ENCODE measurements at places on chromosomes 12 and 14. TPM values are rescaled to one million over a fixed set of nuclear protein-coding genes. Genes with fewer than 3 reads are reported as not detected.

- H3K36me3 ChIP-seq, result no peaks in the 10 kb centered on the region
- H3K4me1 ChIP-seq, result no peaks in the 10 kb centered on the region
- H3K27ac ChIP-seq, result no peak overlapping the region
These were observed 162.8 kb downstream of the SNAPC1 start for GRCh38 chr14:61925043-61925442.

DNA sequence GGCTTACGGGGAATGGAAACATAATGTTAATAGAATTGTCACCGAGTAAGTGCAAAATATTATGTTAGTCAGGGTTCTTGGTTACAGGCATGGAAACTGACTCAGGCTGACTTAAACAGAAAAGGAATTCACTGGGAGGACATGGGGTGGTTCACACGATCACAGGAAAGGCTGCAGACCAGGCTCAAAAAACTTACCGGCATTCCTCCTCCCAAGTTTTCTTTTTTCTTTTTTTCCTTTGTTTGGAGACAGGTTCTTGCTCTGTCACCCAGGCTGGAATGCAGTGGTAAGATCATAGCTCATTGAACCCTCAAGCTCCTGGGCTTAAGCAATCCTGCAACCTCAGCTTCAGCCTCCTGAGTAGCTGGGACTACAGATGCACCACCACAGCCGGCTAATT, 11.9 kb upstream of the UBE2N start:
- no peak overlapping the region for H3K4me3 ChIP-seq
- H3K27ac ChIP-seq, result no peak overlapping the region
- no peak for DNase-seq
- no peaks in the 10 kb centered on the region for H3K4me1 ChIP-seq
- H3K36me3 ChIP-seq, result no peaks in the 10 kb centered on the region

- peak overlapping the region; percentile 75 for H3K27ac ChIP-seq
- no peak for DNase-seq
- peak overlapping the region; percentile 16 for H3K4me3 ChIP-seq
These were observed 9.9 kb downstream of the PITPNM2 start for GRCh38 chr12:123140676-123141614.

SLCO1B1 gene
- 137 TPM for total RNA-seq

DLGAP5 gene
- total RNA-seq, result 0.39 TPM

- DNase-seq, result peak; percentile 73
- H3K36me3 ChIP-seq, result peaks cover 23% of the 10 kb centered on the region
- H3K4me3 ChIP-seq, result no peak overlapping the region
- H3K4me1 ChIP-seq, result peaks cover 9% of the 10 kb centered on the region
These were observed 32.3 kb downstream of the PLEKHG3 start for GRCh38 chr14:64736271-64737169.

REM2 gene
- 0.12 TPM for total RNA-seq

DEPDC4 gene
- 2.0 TPM for total RNA-seq

TCTN2 gene
- total RNA-seq, result 1.2 TPM

COL2A1 gene
- total RNA-seq, result not detected

PRIMA1 gene
- total RNA-seq, result 0.39 TPM

GRCh38 chr14:86815341-86815740, 1177.6 kb downstream of the GALC start:
- no peaks in the 10 kb centered on the region for H3K27me3 ChIP-seq
- H3K4me1 ChIP-seq, result no peaks in the 10 kb centered on the region
- DNase-seq, result no peak
- H3K36me3 ChIP-seq, result no peaks in the 10 kb centered on the region
- H3K4me3 ChIP-seq, result no peak overlapping the region
- no peak overlapping the region for H3K27ac ChIP-seq

DNA sequence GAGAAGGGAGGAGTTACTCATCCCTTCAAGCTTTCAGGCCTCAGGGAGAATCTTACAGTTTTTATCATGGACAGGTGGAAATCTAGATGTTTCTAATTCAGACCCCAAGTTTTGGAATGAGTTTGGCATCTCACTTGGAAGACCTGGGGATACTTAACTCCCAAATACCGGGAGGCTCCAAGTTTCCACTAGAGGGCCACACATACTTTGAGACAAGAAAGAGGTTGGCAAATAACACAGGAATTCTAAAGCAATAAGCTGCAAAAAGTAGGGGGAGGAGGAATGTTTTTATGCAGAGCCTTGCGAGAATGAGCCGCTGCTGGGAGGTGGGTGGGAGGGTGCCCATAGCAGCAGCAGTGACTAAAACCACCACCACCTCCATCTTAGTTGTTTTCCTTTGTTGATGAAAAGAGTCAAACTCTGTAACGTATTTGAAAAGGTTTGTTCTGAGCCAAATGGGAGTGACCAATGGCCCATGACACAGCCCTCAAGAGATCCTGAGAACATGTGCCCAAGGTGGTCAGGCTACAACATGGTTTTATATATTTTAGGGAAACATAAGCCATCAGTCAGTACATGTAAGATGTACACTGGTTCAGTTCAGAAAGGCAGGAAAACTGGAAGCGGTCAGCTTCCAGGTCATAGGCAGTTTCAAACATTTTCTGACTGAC, 34.2 kb upstream of the RNASE1 start:
- H3K27me3 ChIP-seq, result no peaks in the 10 kb centered on the region
- no peak for DNase-seq
- H3K36me3 ChIP-seq, result no peaks in the 10 kb centered on the region
- no peaks in the 10 kb centered on the region for H3K4me1 ChIP-seq

KRT85 gene
- total RNA-seq, result not detected

INHBC gene
- total RNA-seq, result 51.6 TPM

DNA sequence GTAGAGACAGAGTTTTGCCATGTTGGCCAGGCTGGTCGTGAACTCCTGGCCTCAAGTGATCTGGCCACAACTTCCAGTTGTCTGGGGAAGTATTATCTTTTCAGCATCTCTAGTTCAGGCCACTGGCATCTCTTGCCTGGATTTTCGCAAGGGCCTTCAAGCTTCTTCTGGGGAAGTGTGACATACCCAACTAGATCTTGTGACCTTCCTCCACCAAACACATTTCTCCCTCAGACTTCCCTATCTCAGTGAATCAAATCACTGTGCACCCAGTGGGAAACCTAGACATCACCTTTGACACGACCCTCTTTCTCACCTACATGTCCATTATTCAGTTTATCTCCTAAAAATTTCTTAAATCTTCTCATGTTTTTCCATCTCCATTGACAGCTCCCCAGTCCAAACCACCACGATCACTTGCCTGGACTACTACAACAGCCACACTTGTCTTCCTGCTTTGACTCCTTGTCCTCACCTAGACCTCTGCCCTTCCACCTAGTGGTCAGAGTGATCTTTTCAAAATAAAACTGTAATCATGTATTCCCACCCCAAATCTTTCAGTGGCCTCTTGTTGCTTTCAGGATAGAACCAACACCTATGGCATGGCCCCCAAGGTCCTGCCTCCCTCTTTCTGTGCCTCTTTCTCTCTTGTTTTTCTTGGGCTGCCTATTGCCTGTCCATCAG, 3.3 kb downstream of the EEF1AKMT3 start:
- peaks cover 2% of the 10 kb centered on the region for H3K4me1 ChIP-seq
- no peaks in the 10 kb centered on the region for H3K36me3 ChIP-seq
- H3K27ac ChIP-seq, result no peak overlapping the region
- H3K4me3 ChIP-seq, result no peak overlapping the region
- no peaks in the 10 kb centered on the region for H3K27me3 ChIP-seq

GRCh38 chr12:11863478-11863906, 207.2 kb upstream of the BCL2L14 start:
- H3K27me3 ChIP-seq, result no peaks in the 10 kb centered on the region
- H3K4me1 ChIP-seq, result no peaks in the 10 kb centered on the region
- no peak for DNase-seq
- H3K36me3 ChIP-seq, result no peaks in the 10 kb centered on the region
- H3K27ac ChIP-seq, result peak overlapping the region; percentile 7

GRCh38 chr12:66548338-66549049, 130.4 kb downstream of the GRIP1 start:
- no peak for DNase-seq
- no peaks in the 10 kb centered on the region for H3K4me1 ChIP-seq
- H3K4me3 ChIP-seq, result no peak overlapping the region
- H3K36me3 ChIP-seq, result no peaks in the 10 kb centered on the region
- H3K27me3 ChIP-seq, result no peaks in the 10 kb centered on the region
- no peak overlapping the region for H3K27ac ChIP-seq

DNA sequence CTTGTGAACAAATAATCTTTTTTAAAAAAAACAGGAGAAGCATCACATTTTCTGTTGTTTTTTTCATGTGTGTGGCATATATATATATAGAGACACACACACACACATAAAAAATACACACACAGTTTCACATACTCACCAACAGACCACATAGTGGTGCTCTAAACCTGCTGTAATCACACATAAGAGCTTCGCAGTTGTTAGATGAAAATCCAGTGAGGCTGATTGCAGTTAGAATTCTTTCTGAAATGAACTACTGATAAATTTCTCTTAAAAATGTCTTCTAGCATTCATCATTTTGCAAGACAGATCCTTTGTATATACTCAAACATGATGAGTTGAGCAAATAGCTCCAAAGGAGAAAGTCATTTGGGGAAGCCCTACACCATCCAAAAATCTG, 434.3 kb upstream of the STXBP6 start:
- H3K27ac ChIP-seq, result no peak overlapping the region
- no peak for DNase-seq
- no peaks in the 10 kb centered on the region for H3K36me3 ChIP-seq
- no peaks in the 10 kb centered on the region for H3K27me3 ChIP-seq
- no peaks in the 10 kb centered on the region for H3K4me1 ChIP-seq

IL22 gene
- total RNA-seq, result not detected

All from right lobe of liver (tissue), 6 donors.